ENCODE measurements at places on chromosomes 13 and 19.

DNA sequence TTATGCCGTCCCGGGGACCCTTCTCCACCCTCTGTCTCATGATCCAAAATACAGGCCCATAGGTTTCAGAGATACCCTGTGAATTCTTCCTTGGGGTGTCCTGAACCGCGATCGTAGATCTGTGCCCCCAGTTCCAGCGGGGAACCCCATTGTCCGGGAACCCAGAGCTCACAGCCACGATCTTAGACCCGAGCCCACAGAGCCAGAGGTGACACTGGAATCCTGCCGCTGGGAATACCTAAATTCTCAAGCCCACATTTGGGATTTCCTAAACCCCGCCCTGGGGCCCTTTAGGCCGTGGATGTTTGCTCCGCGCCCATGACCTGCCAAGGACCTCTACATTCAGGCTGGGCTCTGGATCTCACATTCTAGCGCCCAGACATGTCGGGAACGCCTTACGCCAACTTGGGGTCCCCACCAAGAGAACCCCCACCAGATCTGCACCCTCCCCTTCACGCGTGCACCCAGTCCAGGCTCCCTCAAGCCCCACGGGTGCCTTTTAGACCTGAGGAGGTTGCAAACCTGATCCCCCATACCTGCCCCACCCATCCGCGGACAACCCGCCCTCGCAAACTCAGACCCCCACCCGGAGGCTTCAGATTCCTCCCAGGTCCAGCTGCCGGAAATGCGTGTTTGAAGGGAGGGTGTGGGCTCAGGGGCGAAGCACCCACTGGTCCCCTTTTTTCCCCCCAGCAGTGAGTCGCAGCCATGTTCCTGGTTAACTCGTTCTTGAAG, 605 bp downstream of the CAPNS1 start:
- peak; percentile 77 for DNase-seq

DNA sequence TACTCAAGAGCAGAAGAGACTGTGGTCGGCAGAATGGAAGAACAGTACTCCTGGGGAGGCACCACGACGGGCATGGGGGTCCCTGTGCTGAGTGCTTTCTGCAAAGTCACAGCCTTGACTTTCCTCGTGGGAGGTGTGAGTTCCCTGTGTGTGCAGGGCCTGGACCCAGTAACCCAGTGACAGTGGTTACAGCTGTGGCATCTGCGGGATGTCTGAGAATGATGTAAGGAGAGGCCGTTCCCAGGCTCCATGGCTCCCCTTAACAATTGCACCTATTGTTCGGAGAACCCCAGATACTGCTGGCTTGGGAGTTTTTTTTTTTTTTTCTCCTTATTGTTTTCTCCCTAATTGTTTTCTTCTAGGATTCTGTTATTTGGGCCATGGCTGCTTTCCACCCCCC, 5.1 kb upstream of the NANOS2 start:
- no peak for DNase-seq

DNA sequence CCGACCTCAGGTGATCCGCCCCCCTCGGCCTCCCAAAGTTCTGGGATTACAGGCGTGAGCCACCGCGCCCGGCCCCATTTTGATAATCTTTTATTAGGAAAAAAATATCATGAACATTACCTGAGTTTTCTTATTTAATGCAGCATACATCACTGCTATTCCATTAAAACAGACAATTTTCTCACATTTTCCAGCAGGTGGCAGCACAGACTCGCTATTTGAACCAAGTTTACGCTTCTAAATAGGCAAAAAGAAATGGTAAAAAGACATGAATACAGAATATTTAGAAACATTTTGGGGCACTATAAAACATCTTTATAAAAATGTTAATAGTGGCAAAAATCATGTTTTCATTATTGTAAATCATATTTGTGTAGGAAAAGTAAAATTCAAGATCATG, 903.1 kb downstream of the SLITRK6 start:
- no peak for DNase-seq

GRCh38 chr13:98343461-98343860, 166.4 kb upstream of the RNF113B start:
- DNase-seq = no peak

DNA sequence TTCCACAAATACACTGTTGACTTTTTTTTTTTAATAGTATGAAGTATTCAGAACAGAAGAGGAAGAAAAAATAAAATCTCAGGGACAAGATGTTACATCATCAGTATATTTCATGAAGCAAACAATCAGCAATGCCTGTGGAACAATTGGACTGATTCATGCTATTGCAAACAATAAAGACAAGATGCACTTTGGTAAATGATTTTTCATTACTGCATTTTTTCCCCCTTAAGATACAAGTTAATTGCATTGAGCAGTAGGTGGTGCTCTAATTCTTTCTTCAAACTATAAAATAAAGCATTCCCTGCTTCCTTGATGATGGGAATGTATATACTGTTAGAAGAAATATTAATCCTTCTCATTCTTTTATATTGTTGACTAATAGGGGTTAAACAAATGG, 17.1 kb downstream of the UCHL3 start:
- no peak for DNase-seq

DNA sequence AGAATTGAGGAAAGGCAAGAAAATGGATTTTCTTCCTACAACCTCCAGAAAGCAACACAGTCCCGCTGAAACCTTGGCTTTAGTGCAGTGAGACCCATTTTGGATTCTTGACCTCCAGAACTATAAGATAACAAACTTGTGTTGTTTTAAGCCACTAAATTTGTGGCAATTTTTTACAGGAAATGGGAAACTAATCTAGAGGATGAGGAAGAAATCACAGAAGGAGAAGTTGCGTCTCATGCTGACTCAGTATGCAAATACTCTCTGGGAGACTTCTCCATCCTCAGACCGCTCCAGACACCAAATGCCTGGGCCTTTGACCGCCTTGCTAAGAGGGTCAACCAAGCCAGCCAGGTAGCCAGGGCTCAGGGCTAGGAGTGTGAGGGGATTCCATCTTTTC, 13.1 kb upstream of the CEACAM16 start:
- DNase-seq = no peak

DNA sequence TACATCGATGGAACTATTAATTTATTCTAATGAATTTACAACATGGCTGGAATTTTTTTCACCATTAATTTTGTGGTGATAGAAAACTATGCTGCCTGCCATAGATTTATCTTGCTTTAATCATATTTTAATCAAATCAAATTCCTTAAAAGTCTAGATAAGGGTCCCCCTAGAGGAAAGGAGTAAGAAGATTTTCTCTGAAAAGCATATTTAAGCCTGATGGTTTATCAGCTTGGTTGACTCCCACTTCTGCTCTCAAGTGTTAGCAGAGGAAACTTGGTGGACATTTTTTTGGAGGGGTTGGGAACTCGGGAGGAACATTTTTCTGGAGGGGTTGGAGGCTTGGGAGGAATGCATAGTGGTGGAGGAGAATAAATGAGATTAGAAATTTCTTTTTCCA, 253.3 kb downstream of the KCNRG start:
- DNase-seq = no peak

- no peak for DNase-seq
Measured at GRCh38 chr13:112496166-112496565, 91.8 kb downstream of the TUBGCP3 start.

DNA sequence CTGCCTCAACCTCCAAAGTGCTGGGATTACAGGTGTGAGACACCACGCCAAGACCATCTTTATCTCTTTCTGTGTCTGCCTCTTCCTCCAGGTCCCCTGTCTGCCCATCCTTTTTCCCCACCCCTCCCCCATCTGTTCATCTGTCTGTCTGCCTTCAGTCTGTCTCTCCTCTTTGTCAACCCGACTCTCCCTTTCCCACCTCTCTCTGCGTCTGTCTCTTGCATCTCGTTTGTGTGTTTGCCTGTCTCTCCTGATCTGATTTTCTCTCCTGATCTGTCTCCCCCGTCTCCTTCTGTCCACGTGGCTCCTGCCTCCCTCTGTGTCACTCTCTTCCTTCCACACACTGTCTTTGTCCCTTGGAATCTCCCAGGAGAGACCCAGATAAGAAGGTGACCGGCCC, 10.0 kb downstream of the VASP start:
- DNase-seq = no peak

GRCh38 chr13:46520166-46520565, 32.8 kb upstream of the LRCH1 start:
- no peak for DNase-seq

DNA sequence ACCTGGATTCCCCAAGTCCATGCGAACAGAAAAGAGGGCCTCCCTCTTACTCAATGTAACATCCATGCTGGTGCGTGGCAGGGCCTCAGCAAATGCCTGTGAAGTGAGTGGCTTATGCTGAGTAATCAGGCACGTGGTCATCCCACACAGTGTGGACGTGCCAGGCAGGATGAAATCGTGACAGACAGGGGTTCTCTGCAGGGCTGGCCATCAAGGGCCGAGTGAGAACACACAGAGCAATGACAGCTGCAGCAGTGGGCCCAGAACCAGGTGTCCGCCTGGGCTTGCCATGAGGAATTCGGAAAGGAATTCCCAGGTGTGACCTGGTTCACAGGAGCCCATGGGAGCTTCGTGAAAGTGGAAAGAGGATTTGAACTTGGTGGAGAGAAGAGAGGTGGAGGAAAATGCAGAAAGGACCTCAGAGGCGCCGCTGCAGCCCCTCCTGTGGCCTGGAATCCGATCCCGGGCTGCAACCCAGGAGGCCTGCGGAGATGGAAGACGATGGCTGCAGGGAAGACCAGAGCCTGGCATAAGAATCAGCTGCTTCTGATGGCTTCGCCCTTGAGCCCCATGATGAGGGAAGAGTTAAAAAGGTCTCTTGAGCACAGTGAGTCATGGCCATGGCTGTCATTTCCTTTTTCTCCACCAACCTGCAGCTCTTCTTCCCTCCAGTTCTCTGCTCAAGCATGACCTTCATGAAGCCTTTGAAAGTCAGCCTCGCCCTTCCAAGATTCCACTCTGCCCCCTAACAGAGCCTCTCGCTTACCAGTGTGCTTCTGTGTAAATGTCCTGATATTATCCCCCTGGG, 34.6 kb upstream of the SOX1 start:
- DNase-seq = no peak

Data from activated effector memory CD4-positive, alpha-beta T cell treated with anti-CD3 and anti-CD28 coated beads, Interleukin-2, amount 50 U/mL, for 16 hours (primary cell).